T-cell (primary cell): ENCODE measurements at places on chromosomes 3 and 15.
A peak's percentile ranks its signal among the peaks of the same experiment; 100 is the strongest.

DNA sequence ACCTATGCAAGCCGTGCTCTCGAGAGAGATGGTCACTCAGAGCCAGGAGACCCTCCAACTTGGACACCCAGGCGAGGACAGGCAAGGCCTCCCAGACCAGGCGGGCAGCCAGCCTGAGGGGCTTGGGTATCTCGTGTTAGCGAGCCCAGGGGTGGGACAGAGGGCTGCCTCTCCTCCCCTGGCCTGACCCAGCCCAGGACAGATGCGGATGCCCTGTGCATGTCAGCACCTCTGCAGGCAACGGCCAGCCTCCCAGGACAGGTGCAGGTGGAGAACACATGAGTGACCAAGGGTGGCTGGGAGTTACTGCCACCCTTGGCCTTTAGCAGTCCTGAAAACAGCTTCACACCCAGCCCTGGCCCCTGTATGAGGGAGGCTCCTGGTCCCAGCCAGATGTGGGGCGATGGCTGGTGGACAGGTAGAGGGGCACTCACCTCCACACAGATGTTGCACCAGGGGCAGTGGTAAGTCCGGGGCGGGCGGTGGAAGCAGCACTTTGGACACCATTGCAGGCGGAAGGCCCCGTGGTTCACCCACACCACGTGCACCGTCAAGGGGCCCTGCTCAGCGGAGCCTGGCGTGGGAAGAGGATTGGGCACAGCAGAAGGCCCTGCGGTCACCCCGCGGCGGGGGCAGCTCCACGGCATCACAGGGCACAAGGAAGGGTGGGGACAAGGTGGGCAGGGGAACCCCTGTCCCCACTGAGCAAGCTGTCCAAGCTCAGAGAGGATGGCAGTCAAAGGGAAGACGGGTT, 2.1 kb downstream of the ZDHHC19 start:
- H3K27ac ChIP-seq, result no peak overlapping the region
- no peak for DNase-seq
- no peak overlapping the region for H3K4me3 ChIP-seq
- H3K4me1 ChIP-seq, result peaks cover 19% of the 10 kb centered on the region
- peaks cover 2% of the 10 kb centered on the region for H3K27me3 ChIP-seq

DNA sequence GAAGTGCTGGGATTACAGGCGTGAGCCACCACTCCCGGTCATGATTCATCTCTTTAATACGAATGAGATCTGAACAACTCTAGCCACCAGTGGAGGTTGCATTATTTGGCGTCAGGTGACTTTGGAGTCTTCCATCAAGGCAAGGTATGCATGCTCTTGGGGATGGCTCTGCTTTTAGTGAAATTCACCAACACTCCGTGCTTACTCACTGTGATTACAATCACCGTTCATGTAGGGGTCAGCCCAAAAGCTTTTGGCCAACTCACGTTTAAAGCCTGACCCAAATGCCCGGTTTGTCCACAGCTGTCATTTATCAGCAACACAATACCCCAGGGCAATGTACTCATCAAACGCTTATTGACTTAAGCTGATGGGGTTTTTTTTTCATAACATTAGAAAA, 155.4 kb downstream of the PDZRN3 start:
- H3K27ac ChIP-seq, result no peak overlapping the region
- no peak for DNase-seq
- H3K27me3 ChIP-seq, result peaks cover 2% of the 10 kb centered on the region
- H3K4me3 ChIP-seq, result no peak overlapping the region

DNA sequence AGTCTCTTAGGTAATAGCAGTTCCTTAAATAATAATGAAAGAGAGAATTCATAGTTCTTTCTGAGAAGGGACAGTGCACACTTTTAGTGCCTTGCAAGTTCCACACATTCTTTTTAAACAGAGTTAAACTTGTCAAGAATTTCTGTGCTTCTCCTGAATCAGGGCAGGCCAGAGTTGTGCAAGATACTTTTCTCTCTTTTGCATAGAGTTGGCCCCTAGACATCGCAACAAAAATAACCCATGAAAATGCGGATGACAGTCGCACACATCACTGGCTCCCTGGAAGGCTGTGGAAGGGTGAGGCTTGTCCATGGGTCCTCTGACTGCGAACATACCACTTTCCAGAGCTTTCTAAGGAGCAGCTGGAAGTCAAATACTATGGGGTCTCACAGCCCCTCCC, 40.1 kb downstream of the FBLN2 start:
- H3K36me3 ChIP-seq, result no peaks in the 10 kb centered on the region
- no peak overlapping the region for H3K4me3 ChIP-seq
- peaks cover 3% of the 10 kb centered on the region for H3K27me3 ChIP-seq
- no peaks in the 10 kb centered on the region for H3K4me1 ChIP-seq
- no peak overlapping the region for H3K27ac ChIP-seq

GRCh38 chr3:157225001-157225400, 65.1 kb upstream of the CCNL1 start:
- DNase-seq, result no peak
- H3K36me3 ChIP-seq, result no peaks in the 10 kb centered on the region
- no peaks in the 10 kb centered on the region for H3K4me1 ChIP-seq

DNA sequence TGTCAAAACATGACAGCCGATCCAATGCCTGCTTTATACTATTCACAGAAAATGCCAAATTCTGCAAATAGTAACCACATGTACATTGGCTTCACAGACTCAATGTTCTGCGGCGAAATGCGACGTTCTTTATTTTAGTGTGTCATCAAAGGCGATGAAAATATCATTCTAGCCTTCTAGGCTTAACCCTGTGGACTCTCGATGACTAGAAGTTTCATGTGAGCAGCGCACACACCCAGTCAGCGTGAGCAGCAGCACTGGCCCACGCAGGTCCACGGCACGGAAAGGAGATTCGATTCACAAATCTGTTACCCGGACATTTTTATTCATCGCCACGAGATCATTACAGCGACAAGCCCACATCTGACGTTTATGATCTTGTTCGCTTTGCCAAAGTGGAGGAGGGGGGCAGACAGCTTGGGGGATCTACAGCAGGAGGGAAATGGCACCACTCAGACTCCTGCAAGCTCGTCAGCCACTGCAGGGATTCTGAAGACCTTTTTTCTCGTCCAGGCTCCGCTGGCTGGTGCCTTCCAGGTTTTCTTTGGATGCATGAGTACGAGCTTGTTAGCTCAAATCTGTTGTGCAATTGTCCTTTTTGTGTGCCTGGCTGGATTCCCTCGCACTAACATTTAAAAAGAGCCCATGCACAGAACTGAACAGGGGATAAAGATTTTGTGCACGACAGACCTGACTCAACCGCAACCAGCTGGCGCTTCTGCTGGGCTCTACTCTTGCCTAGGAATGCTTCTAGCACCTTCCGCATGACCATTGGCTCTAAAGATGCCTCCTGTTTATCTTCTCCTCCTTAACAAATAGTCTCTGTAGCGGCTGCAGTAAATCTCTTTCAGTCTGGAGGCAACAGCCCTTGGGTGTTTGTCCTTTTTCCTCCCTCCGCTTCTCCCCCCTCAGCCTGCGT, 938.4 kb downstream of the MCTP2 start:
- H3K4me3 ChIP-seq, result no peak overlapping the region
- H3K36me3 ChIP-seq, result no peaks in the 10 kb centered on the region
- no peaks in the 10 kb centered on the region for H3K4me1 ChIP-seq

DNA sequence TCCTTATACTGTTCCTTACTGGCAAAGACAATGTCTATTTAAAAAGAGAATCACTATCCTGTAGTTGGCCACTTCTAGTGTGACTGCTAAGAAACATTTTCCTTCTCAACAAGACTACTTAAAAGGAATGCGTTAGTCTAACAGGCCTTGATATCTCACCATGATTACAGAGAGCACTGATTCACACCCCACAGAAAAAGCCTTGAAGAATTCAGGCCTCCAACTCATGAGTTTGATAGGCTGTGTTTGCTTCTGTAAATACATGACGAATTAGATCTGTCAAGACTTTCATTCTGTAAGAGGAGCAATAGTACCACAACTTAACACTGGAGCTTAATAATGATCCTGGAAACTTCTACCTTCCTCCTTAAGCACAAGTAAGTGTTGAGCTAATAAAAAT, 432.8 kb upstream of the NR2F2 start:
- DNase-seq, result no peak
- H3K4me3 ChIP-seq, result no peak overlapping the region
- H3K36me3 ChIP-seq, result no peaks in the 10 kb centered on the region
- H3K27ac ChIP-seq, result no peak overlapping the region

GRCh38 chr15:84821501-84822021, 4.4 kb downstream of the ALPK3 start:
- peaks cover 8% of the 10 kb centered on the region for H3K4me1 ChIP-seq
- no peak overlapping the region for H3K4me3 ChIP-seq
- DNase-seq, result no peak

- no peak for DNase-seq
- no peaks in the 10 kb centered on the region for H3K27me3 ChIP-seq
- no peaks in the 10 kb centered on the region for H3K4me1 ChIP-seq
- H3K27ac ChIP-seq, result no peak overlapping the region
These were observed 341.1 kb upstream of the SEMA6D start for GRCh38 chr15:47376190-47376589.

GRCh38 chr15:81475926-81476325, 101.9 kb upstream of the TMC3 start:
- no peaks in the 10 kb centered on the region for H3K36me3 ChIP-seq
- H3K4me3 ChIP-seq, result no peak overlapping the region
- H3K27ac ChIP-seq, result no peak overlapping the region
- no peak for DNase-seq
- peaks cover 3% of the 10 kb centered on the region for H3K27me3 ChIP-seq
- no peaks in the 10 kb centered on the region for H3K4me1 ChIP-seq

- no peak for DNase-seq
- peaks cover 44% of the 10 kb centered on the region for H3K4me1 ChIP-seq
- H3K36me3 ChIP-seq, result no peaks in the 10 kb centered on the region
- H3K27me3 ChIP-seq, result peaks cover 12% of the 10 kb centered on the region
- H3K27ac ChIP-seq, result no peak overlapping the region
- peak overlapping the region; percentile 94 for H3K4me3 ChIP-seq
These were observed 204.7 kb downstream of the UACA start for GRCh38 chr15:70558406-70559264.
